ENCODE measurements at places on chromosomes 6 and 20. TPM values are rescaled to one million over a fixed set of nuclear protein-coding genes. Genes with fewer than 3 reads are reported as not detected.

Gene CHRNA4
- total RNA-seq = not detected

DNA sequence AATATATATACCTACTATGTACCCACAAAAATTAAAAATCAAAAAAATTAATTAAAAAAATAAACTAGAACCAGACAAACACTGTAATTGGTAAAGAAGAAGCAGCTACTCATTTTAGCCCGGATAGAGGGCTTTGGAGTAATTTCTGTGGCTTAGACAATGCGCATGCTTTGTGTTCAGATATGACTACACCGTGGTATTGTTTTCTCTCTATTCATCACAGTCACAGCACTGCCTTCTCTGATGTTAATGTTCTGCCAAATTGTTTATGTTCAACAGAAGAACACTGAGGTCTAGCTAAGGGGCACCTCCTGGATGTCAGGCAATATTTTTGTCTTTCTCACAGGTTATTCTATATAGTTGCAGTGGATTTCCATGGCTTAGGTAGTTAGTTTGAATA is 77.5 kb upstream of the GJE1 start:
- DNase-seq = no peak

- DNase-seq = no peak
These were observed 55.5 kb downstream of the NCOA3 start for GRCh38 chr20:47557218-47557617.

Gene CST3
- 2.1 TPM for total RNA-seq

DNA sequence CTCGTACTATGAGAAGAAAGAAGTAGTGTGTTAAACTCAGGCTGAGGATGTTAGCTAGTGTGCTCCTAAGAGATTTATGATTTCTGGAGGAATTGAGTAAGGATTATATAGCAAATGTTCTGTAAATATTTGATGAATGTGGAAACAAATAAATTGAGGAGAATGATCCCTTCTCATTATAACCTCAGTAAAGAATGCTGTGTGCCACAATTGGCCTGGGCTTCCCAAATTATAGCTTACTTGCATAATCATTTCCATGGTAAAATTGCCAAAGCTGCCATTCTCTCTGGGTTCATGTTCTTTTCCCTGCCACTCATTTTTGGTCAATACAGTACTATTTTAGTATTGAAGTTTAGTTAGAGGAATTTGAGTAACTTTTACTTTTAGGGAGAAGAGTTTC is 128.5 kb downstream of the FLRT3 start:
- no peak for DNase-seq

- DNase-seq = no peak
These were observed 118.8 kb downstream of the COL19A1 start for GRCh38 chr6:69985180-69985579.

Gene TUBB2B
- total RNA-seq = not detected

GRCh38 chr6:43666196-43666920 is 21.2 kb downstream of the MRPS18A start:
- no peak for DNase-seq

Gene TTBK1
- 0.07 TPM for total RNA-seq

Gene DOP1A
- total RNA-seq = 15.4 TPM

Data from activated CD4-positive, alpha-beta T cell treated with anti-CD3 and anti-CD28 coated beads, Interleukin-2, amount 10 ng/mL, durations not matched to agents 7 days and 5 days (primary cell).